ENCODE measurements at places on chromosomes 5 and 9. TPM values are rescaled to one million over a fixed set of nuclear protein-coding genes. Genes with fewer than 3 reads are reported as not detected.

Gene AQP7
- total RNA-seq: not detected

Gene FOXD4L5
- not detected for total RNA-seq

Gene P4HA2
- total RNA-seq: 26.6 TPM

- no peaks in the 10 kb centered on the region for H3K36me3 ChIP-seq
- H3K4me3 ChIP-seq: no peak overlapping the region
- no peaks in the 10 kb centered on the region for H3K27me3 ChIP-seq
- no peaks in the 10 kb centered on the region for H3K4me1 ChIP-seq
Observed at GRCh38 chr5:139422307-139422893, 16.9 kb downstream of the DNAJC18 start.

- H3K4me3 ChIP-seq: no peak overlapping the region
- peaks cover 3% of the 10 kb centered on the region for H3K4me1 ChIP-seq
Observed at GRCh38 chr5:134132372-134133187, 18.1 kb downstream of the TCF7 start.

GRCh38 chr5:132890817-132891216, 17.3 kb downstream of the LEAP2 start:
- no peaks in the 10 kb centered on the region for H3K36me3 ChIP-seq
- H3K27me3 ChIP-seq: peaks cover 3% of the 10 kb centered on the region
- H3K27ac ChIP-seq: no peak overlapping the region

DNA sequence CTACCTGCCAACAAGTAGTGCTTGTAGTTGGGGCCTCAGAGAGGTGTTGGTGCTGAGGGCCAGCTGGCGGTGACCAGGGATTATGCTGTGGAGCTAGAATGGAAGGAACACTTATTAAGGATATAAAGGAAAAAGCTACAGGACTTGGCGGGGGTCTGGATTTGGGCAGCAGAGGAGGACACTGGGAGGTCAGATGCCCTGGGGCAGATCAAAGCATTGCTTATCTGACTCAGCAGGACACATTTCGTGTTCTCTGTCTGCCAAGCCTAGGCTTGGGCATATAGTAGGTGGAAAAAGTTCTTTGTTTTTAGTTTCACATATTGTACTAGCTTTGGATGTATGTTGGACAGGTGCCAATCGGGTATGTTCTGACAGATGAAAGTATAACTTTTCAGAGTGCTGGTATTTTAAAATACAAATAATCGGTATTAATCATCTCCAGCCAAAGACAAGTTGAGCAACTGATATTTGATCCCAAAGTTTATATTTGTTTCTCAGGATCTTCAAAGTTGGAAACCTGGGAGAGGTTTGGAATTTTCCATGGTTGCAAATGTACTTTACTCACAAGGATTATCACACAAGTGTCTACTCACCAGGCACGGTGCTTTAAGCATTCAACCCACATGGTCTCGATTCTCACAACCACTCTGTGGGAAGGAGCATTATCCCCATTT, 69.4 kb downstream of the IQGAP2 start:
- DNase-seq: no peak
- H3K36me3 ChIP-seq: no peaks in the 10 kb centered on the region
- H3K27ac ChIP-seq: no peak overlapping the region
- H3K4me3 ChIP-seq: no peak overlapping the region

GRCh38 chr9:32580631-32581300, 7.8 kb upstream of the NDUFB6 start:
- DNase-seq: no peak
- no peak overlapping the region for H3K27ac ChIP-seq
- no peaks in the 10 kb centered on the region for H3K4me1 ChIP-seq
- peaks cover 2% of the 10 kb centered on the region for H3K27me3 ChIP-seq

Gene IL5
- not detected for total RNA-seq

GRCh38 chr9:3674561-3674960, 148.8 kb upstream of the RFX3 start:
- no peak overlapping the region for H3K4me3 ChIP-seq
- peak overlapping the region; percentile 10 for H3K27ac ChIP-seq
- no peak for DNase-seq
- H3K27me3 ChIP-seq: no peaks in the 10 kb centered on the region

Gene SLC1A1
- total RNA-seq: 0.10 TPM

Gene ROR2
- 51.1 TPM for total RNA-seq

DNA sequence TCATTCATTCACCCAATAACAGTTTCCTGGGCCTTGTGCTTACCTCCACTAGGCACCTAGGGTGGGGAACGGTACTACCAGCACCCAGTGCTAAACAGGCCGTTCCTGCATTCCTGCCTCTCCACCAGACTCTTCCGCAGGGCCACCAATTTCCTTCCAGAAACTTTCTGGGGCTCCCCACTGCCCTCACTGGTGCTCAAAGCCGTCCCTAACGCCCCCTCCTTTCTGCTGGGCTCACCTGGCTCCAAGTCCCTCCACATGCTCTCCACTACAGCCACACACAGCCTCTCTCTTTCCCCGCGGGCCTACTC, 1.4 kb downstream of the PHF19 start:
- H3K4me1 ChIP-seq: peaks cover 11% of the 10 kb centered on the region
- H3K36me3 ChIP-seq: no peaks in the 10 kb centered on the region
- H3K27me3 ChIP-seq: peaks cover 8% of the 10 kb centered on the region
- H3K27ac ChIP-seq: peak overlapping the region; percentile 16
- H3K4me3 ChIP-seq: peak overlapping the region; percentile 79

GRCh38 chr5:150255659-150256409, 33.7 kb downstream of the CAMK2A start:
- no peak for DNase-seq
- peaks cover 5% of the 10 kb centered on the region for H3K27me3 ChIP-seq
- no peaks in the 10 kb centered on the region for H3K36me3 ChIP-seq
- peaks cover 24% of the 10 kb centered on the region for H3K4me1 ChIP-seq
- no peak overlapping the region for H3K4me3 ChIP-seq

Gene CER1
- total RNA-seq: 3.0 TPM

GRCh38 chr9:14434158-14434504, 120.2 kb upstream of the NFIB start:
- H3K27ac ChIP-seq: no peak overlapping the region
- H3K27me3 ChIP-seq: no peaks in the 10 kb centered on the region
- DNase-seq: no peak
- no peaks in the 10 kb centered on the region for H3K36me3 ChIP-seq

GRCh38 chr9:116643691-116644090, 43.4 kb upstream of the TRIM32 start:
- no peak overlapping the region for H3K4me3 ChIP-seq
- H3K27me3 ChIP-seq: peaks cover 5% of the 10 kb centered on the region
- H3K4me1 ChIP-seq: no peaks in the 10 kb centered on the region
- no peak overlapping the region for H3K27ac ChIP-seq
- H3K36me3 ChIP-seq: no peaks in the 10 kb centered on the region
- no peak for DNase-seq

DNA sequence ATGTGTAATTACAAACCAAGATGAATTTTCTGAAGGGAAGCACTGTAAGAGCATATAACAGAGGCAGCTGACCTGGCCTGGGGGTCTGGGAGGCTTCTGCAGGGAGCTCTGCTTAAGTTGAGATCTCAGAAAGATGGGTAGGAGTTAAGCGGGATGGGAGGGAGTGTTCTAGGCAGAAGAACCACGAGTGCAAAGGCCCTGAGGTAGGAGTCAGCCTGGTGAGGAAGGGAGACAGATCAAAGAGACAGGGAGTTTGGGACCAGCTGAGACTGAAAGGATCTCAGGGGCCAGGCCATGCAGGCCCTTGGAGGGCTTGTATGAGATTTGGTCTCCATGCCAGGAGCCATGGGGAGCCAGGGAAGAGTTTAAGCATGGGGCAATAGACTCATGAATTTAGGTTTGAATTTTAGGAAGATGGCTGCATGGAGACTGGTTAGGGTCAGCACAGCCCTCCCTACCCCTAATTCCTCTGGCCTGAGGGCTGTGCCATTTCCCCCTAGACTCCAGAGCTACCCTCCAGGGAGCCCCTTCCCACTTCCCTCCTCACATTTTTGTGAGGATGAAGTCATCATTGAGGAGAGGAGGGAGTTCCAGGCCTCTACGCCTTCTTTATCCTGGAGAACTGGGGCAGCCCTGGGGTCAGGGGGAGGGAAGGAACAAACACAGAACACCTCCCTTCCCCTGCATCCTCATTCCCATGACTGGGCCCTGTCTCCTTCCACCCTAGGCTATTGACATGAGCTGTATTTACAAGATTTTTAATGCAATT, 4.8 kb upstream of the ARAP3 start:
- no peak overlapping the region for H3K4me3 ChIP-seq
- peaks cover 2% of the 10 kb centered on the region for H3K4me1 ChIP-seq
- no peak overlapping the region for H3K27ac ChIP-seq
- DNase-seq: no peak
- H3K27me3 ChIP-seq: no peaks in the 10 kb centered on the region

- no peaks in the 10 kb centered on the region for H3K27me3 ChIP-seq
- DNase-seq: no peak
- no peak overlapping the region for H3K4me3 ChIP-seq
- H3K4me1 ChIP-seq: peaks cover 38% of the 10 kb centered on the region
- H3K36me3 ChIP-seq: no peaks in the 10 kb centered on the region
Observed at GRCh38 chr9:107172979-107173347, 110.1 kb upstream of the RAD23B start.

DNA sequence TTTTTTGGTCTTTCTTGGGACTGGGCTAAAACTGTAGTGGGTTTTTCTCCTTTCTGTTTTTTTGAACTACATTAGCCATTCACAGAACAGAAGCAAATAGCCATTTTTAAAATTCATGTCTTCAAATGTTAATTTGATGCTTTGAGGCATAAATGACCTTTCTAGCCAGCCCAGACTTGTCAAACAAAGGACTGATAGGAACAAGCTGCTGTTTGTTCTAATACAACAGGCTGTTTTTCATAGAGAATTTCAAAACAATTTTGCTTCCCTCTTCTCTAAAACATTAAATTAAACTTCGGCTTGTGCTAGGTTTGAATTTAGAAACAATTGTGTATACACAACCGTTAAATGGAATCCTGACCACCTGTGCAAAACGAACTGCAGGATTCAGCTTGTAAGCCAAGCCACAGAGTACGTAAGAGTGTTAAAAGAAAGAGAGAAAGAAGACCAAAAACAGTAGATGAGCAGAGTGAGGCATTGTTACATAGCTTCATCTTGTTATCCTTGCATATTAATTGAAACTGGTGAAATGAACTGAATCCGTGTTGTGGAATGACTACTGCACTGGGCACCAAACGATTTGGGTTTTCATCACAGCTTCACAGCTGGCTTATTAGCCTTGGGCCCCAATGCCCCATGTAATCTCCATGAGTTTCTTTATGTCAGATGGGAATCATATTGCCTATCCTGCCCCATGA, 100.0 kb downstream of the ZSWIM6 start:
- H3K4me3 ChIP-seq: no peak overlapping the region
- no peak overlapping the region for H3K27ac ChIP-seq
- no peaks in the 10 kb centered on the region for H3K36me3 ChIP-seq
- H3K4me1 ChIP-seq: peaks cover 19% of the 10 kb centered on the region

DNA sequence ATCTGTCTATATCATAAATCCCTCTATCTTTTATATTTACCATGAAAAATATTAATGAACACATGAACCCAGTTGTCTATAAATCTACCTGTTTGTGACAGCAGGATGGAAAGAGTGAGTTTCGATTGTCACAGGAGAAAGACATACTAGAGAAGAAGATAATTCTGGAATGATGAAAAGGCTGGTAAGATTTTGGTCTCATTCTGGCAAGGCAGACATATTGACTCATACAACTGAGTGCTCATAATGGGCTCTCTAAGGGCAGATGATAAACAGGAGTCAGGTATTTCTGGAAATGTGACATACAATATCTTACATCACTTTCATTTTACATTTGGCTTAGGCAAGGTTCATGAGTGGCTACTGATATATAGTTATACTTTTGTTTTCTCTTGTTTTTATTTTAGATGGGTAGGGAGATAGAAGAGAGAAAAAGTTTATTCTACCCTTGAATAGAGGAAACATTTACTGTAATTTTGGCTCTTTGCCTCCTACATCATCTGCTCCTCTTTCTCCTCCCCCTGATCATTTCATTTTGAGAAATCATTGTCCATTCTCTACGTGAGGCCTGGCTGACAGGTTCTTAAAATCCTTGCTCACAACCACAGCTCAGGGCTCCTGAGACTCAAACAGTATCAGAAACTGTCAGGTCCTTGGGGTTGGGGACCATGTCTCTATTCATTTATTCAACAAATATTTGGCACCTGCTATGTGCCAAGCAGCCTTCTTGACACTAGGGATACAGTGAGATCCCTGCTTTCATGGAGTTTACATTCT, 14.4 kb downstream of the ELOVL7 start:
- H3K4me1 ChIP-seq: no peaks in the 10 kb centered on the region
- H3K4me3 ChIP-seq: no peak overlapping the region
- no peaks in the 10 kb centered on the region for H3K36me3 ChIP-seq
- H3K27ac ChIP-seq: no peak overlapping the region

DNA sequence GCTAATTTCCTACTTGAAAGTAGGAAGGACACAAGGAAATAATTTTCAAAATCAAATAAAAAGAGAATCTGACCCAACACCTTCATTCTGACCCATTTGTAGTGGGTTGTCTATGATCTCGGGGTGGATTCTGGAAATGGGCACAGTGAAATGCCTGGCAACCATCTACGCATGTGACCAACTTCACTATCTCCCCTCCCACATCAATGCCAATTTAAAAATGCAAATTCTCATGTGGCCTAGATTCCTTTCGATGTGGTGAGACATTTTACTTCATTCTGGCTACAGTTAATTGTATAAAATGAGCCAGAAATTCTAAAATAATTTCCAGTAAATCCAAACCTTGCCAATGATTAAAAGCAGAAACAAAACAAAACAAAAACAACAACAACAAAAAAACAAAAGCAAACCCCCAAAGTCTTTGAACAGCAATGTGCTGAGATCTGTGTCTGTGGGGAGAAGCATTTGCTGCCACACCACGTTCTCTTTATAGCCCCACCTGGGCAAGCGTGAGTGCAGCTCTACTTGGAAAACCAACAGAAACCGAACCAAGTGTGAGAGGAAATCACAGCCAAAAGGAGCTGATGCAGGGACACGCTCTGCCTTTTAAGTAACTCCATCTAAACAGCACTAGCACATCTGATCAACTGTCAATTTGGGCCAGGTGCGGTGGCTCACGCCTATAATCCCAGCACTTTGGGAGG, 59.0 kb downstream of the USP20 start:
- no peak overlapping the region for H3K27ac ChIP-seq
- H3K27me3 ChIP-seq: peaks cover 2% of the 10 kb centered on the region
- H3K36me3 ChIP-seq: peaks cover 4% of the 10 kb centered on the region
- peaks cover 10% of the 10 kb centered on the region for H3K4me1 ChIP-seq

DNA sequence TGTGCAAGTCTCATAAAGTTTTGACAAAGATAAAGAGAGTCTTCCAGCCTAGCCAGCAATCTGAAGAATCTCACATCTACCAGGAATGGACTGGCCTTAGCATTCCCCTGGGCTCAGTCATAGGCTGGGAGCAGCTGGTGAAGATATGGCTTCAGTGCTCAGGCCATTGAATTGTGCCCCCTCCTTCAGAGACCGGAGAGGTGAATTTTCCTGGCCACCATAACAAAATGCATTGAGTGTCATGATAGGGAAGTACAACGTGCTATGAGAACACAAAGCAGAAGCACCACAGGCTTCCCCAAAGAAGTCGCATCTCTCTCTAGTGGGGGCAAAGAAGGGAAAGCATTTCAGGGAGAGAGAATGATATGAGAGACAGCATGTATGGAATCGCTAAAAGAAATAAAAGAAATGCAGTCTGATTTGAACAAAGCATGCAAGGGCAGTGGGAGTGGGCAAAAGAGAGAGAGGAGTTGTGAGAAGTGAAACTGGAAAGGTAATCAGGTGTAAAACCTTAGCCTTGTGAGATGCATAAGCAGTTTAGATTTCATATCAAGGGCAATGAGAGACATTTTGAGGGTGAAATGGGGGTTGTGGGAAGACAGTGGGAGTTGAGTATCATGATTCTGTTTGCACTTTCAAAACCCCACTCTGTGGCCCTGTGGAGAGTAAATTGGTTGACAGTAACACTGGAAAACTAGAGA, 57.1 kb upstream of the NMUR2 start:
- no peak overlapping the region for H3K4me3 ChIP-seq
- no peaks in the 10 kb centered on the region for H3K36me3 ChIP-seq
- no peaks in the 10 kb centered on the region for H3K27me3 ChIP-seq
- peaks cover 11% of the 10 kb centered on the region for H3K4me1 ChIP-seq

- peaks cover 6% of the 10 kb centered on the region for H3K27me3 ChIP-seq
- DNase-seq: no peak
Observed at GRCh38 chr5:1743769-1744085, 55.9 kb downstream of the MRPL36 start.

Measured in glutamatergic neuron (in vitro differentiated cells).